ENCODE measurements at places on chromosomes 16 and 17.
A peak's percentile ranks its signal among the peaks of the same experiment; 100 is the strongest.

GRCh38 chr17:69822314-69822875, 252.6 kb upstream of the KCNJ16 start:
- no peak for DNase-seq

- peak; percentile 28 for DNase-seq
These were observed 34.7 kb upstream of the VPS4A start for GRCh38 chr16:69276148-69277115.

DNA sequence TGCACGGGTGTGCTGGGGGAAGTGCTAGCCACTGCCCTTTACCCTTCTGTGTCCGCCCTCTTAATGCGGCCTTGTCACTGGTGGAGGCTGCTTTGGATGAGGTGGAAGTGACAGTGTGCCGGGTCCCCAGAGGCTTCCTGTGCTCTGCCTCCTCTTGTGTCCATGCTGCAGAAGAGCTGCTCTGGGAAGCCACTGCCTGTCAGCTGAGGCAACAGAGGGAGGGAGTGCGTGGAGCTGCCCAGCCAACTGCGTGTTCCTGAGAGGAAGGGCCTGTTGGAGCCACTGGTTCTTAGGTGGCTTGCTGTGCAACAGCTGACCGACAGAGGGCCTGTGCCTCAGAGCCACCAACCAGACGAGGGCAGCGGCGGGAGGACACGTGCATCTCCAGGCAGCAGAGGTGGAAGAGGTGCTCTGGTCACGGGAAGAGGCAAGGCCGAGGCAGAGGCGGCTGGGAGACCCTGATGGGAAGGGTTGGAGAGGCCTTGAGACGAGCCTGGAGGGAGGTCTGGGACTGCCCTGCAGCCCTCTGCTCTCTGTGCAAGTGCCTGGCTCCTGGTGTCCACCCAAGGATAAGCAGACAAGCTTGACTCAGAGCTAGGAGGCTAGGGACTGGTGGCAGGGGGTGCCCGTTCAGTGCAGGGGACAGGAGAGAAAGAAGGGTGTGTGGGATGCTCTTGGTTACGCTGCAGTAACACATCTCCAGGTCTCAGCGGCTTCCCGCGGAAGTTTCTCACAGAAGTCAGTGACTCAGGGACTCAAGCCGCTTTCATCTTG, 25.4 kb downstream of the B9D1 start:
- no peak for DNase-seq

DNA sequence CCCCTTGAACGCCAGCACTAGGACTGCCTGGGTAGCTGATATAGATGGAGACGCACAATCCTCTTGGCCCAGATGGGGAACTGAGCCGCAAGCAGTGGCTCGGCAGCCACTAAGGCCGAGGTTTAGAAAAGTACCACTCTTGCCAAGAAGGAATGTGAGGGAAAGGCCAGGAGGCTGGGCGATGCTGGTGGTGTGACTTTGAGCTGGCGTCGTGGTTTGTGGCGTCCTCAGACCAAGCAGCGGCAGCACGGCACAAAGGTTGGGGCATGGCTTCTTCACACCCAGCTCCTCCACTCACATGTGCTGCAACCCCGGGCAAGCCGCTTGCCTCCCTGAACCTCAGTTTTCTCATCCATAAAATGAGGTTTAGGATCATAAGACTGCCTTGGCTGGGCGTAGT, 15.6 kb downstream of the DCAKD start:
- no peak for DNase-seq

DNA sequence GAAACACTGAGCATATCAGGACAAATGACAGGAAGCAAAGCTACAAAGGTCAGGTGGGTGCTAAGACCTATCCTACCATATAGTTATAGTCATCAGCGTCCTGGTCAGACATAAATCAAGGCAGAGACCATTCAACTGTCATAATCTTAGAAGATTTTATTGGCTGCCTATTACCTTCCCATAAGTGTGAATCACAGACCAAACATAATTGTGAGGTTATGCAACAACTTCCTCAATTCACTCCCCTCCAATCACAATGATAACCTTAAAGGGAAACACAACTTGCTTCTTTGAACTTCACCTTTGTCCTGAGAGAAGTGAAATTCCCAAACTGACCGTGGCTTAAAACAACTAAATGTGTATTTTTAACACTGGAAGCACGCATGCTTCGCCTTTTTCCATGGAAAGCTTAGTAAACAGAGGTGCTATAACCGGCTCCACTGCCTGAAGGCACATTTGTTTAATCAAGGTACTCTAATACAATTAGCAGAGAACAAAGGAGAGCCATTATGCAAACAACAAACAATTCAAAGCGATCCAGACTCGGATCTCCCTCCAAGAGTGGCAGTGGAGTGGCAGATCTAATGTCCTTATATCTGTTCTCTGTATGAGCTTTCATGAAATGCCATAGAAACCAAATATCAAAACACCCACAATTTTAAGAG, 84.9 kb downstream of the TMEM114 start:
- DNase-seq: no peak

GRCh38 chr17:77444984-77445759, 304.4 kb downstream of the SEC14L1 start:
- no peak for DNase-seq

GRCh38 chr17:69764146-69764545, 310.9 kb upstream of the KCNJ16 start:
- DNase-seq: no peak

- DNase-seq: no peak
These were observed 67.8 kb downstream of the TMEM100 start for GRCh38 chr17:55654821-55655220.
